Lower lobe of right lung (tissue), 2 donors: ENCODE measurements at places on chromosomes 6 and 20. TPM values are rescaled to one million over a fixed set of nuclear protein-coding genes. Genes with fewer than 3 reads are reported as not detected.

CLDN20 gene
- total RNA-seq, result not detected

FILIP1 gene
- total RNA-seq, result 17.4 TPM

RSPH4A gene
- 5.6 TPM for total RNA-seq

PCSK2 gene
- 38.8 TPM for total RNA-seq

IRF4 gene
- total RNA-seq, result 6.0 TPM

YIPF3 gene
- total RNA-seq, result 103 TPM

PTCHD4 gene
- total RNA-seq, result 2.3 TPM

DNA sequence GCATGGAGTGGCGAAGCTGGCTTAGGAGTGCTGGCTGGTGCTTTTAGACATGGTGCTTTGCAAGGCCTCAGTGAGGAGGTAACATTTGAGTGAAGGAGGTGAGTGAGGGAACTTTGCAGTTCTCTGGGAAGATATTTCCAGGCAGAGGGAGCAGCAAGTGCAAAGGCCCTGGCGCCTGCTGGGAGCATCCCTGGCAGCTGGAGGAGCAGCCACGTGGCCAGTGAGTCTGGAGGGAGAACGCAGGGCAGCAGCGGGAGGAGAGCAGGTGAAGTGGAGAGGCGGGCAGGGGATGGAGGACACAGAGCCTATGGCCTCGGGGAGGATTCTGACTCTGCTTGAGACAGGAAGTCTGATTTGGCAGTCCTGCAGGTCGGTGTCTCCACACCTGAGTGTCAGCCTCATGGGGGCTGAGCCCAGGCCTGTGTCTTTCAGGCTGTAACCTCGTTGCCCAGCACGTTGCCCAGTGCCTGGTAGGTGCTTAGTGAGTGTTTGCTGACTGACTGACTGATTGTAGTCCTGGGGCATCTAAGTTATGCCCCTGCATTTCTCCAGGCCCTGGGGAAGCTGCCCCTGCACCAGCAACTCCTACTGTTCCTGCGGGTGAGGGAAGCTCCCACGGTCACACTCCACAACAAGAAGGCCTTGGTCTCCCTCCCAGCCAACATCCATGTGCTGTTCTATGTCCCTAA, 11.0 kb upstream of the BPIFB4 start:
- no peak overlapping the region for H3K27ac ChIP-seq
- H3K27me3 ChIP-seq, result no peaks in the 10 kb centered on the region
- DNase-seq, result no peak
- H3K4me1 ChIP-seq, result no peaks in the 10 kb centered on the region

GRCh38 chr6:72950114-72950860, 275.0 kb downstream of the KHDC1L start:
- no peaks in the 10 kb centered on the region for H3K36me3 ChIP-seq
- no peaks in the 10 kb centered on the region for H3K4me1 ChIP-seq
- no peaks in the 10 kb centered on the region for H3K27me3 ChIP-seq
- H3K4me3 ChIP-seq, result no peak overlapping the region
- DNase-seq, result no peak

DNA sequence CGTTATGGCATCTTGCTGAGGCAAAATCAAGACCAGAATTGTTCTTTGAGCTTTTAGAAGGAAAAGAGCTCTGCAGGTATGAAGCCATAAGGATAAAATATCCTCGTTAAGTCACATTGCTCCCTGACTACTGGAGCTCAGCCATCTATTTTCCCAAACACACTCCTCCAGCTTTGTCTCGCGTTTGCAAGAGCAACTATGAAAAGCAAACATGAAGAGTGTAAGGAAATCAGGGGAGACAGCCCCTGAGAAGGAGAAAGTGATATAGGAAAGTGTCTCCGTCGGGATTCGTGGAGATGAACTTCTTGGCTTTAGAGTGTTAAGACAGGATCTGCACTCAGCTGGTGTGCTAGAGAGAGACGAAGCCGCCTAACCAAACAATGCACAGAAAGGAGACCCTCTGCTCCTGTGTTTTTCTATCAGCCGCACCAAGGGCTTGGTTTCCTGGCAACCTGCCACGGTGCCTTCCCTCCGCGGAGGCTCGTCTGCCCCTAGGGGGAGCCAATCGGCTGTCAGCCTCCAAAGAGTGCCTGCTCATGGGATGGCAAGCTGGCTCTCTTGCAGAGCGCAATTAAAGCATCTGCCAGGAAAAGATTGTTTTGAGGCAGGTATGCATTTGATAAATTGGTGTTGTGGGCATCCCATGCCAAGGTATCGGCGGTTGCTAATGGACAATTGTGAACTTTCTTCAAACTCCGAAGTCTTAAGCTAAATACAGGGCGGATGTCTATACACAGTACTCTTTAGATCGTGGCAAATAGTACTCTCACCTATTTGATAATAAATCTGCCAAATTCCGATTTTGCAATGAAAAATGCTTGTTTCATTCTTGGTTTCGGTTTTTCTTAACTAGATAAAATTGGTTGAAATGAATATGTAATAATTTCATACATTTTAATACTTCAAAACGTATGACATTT, 603.2 kb downstream of the RNF144B start:
- no peak overlapping the region for H3K27ac ChIP-seq
- no peaks in the 10 kb centered on the region for H3K36me3 ChIP-seq

DNA sequence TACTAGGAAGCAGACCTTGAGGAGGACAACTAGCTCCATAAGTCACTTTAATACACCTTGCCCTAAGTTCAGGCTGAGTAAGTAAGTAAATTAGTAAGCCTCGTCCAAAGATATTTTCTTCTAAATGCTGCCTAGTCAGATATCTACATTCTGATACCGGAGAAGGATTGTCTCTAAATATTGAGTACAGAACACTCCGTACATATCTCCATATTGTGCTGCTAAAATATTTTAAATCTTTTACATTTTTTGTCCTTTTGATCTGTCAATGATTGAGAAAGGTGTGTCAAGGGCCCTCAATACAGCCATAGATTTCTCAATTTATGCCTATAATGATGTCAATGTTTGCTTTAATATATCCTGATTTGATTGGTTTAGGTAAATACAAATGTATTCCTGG, 3.2 kb downstream of the WFDC8 start:
- no peaks in the 10 kb centered on the region for H3K36me3 ChIP-seq
- H3K27ac ChIP-seq, result peak overlapping the region; percentile 27
- DNase-seq, result no peak
- no peak overlapping the region for H3K4me3 ChIP-seq
- H3K27me3 ChIP-seq, result no peaks in the 10 kb centered on the region

DNA sequence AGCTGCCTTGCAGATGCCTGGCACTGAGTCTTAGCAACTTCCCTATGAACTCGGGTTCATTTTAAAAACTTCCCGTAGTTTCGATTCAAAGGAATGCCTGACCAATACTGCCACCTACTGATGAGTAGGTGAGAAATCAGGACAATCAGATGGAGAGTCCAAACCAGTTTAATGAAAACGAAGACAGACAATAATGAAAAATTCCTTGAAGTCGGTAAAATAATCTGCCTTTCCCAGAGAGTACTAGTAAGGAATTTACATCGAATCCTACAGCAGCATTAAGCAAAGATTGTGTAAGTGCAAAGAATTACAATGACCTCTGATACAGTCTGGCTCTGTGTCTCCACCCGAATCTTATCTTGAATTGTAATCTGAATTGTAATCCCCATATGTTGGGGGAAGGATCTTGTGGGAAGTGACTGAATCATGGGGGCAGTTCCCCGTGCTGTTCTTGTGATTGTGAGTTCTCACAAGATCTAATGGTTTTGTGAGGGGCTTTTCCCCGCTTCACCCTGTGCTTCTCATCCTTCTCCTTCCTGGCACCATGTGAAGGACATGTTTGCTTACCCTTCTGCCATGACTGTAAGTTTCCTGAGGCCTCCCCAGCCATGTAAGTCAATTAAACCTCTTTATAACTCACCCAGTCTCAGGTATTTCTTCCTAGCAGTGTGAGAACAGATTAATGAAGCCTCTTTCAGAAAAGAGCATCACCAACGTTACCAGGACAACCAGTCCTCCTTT, 134.4 kb downstream of the ARHGAP18 start:
- H3K4me1 ChIP-seq, result no peaks in the 10 kb centered on the region
- DNase-seq, result no peak
- H3K36me3 ChIP-seq, result peaks cover 20% of the 10 kb centered on the region
- H3K27ac ChIP-seq, result no peak overlapping the region

DNA sequence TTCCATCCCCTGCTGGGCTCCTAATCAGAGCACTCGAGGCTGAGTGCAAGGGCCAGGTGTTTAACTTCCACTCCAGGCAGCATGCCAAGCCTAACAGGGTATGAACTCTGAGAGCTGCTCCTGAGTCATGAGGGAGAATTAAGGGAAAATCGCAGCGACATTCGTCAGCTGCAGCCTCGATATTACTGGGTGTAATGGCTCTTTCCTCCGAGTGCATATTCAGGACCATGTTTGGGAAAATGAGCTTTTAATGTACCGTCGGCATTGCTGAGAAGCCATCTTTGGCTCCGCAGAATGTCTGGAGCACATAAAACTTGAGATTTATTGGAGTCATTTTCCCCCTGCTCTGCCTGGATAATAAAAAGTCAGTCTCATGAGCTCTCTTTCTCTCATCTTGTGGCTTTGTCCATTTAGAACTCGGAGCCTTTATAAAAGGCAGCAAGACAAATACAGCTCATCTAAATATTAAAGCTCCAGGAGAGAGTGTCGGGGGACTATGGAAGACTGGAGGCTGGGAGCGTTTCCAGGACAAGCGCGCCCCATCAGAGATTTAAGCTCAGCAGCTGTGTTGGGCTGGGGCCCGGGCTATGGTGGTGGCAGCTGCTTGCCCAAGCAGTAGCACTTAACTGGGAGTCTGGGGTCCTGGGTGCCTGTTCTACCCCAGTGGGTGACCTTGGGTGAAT, 103.7 kb downstream of the TOX2 start:
- H3K36me3 ChIP-seq, result no peaks in the 10 kb centered on the region
- H3K4me1 ChIP-seq, result peaks cover 27% of the 10 kb centered on the region
- H3K27me3 ChIP-seq, result no peaks in the 10 kb centered on the region

- peak overlapping the region; percentile 21 for H3K27ac ChIP-seq
- H3K27me3 ChIP-seq, result no peaks in the 10 kb centered on the region
- DNase-seq, result peak; percentile 58
- no peaks in the 10 kb centered on the region for H3K36me3 ChIP-seq
Observed at GRCh38 chr6:150685860-150686259, 86.2 kb downstream of the PLEKHG1 start.

GRCh38 chr20:63319164-63320040, 26.4 kb downstream of the COL20A1 start:
- no peaks in the 10 kb centered on the region for H3K4me1 ChIP-seq
- no peaks in the 10 kb centered on the region for H3K36me3 ChIP-seq
- H3K27me3 ChIP-seq, result peaks cover 37% of the 10 kb centered on the region
- no peak for DNase-seq

- H3K27me3 ChIP-seq, result no peaks in the 10 kb centered on the region
- no peak for DNase-seq
- H3K4me3 ChIP-seq, result no peak overlapping the region
- H3K27ac ChIP-seq, result no peak overlapping the region
Observed at GRCh38 chr6:9370480-9370879, 935.1 kb upstream of the SLC35B3 start.

DNA sequence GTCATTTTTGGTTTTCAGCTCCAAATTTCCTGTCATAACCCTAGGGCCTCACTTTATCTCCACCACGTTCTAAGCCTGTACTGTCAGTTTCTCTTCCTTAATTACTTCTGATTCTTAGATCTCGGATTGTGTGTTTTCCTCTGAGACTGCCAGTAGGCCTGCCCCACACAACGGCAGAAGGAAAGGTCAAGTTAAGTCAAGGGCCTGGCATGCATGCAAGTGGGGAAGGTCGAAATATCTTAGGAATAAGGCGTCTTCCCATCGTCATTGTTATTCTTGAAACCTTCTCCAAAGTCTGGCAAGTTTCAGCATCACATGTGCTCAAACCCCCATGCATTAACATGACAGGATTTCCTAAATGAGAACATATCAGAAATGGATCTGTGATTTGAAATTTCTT, 203.5 kb upstream of the TSHZ2 start:
- H3K27ac ChIP-seq, result no peak overlapping the region
- no peaks in the 10 kb centered on the region for H3K4me1 ChIP-seq
- no peak overlapping the region for H3K4me3 ChIP-seq
- no peaks in the 10 kb centered on the region for H3K36me3 ChIP-seq

- DNase-seq, result no peak
- no peaks in the 10 kb centered on the region for H3K27me3 ChIP-seq
- no peaks in the 10 kb centered on the region for H3K4me1 ChIP-seq
- no peaks in the 10 kb centered on the region for H3K36me3 ChIP-seq
- no peak overlapping the region for H3K27ac ChIP-seq
Observed at GRCh38 chr6:64630901-64631300, 995.3 kb downstream of the PHF3 start.

- no peaks in the 10 kb centered on the region for H3K27me3 ChIP-seq
- no peak for DNase-seq
- no peaks in the 10 kb centered on the region for H3K36me3 ChIP-seq
- no peak overlapping the region for H3K4me3 ChIP-seq
- H3K4me1 ChIP-seq, result no peaks in the 10 kb centered on the region
Observed at GRCh38 chr6:69894578-69895347, 28.4 kb downstream of the COL19A1 start.

- H3K27me3 ChIP-seq, result no peaks in the 10 kb centered on the region
- H3K4me3 ChIP-seq, result no peak overlapping the region
- DNase-seq, result no peak
- no peaks in the 10 kb centered on the region for H3K4me1 ChIP-seq
- H3K36me3 ChIP-seq, result no peaks in the 10 kb centered on the region
Observed at GRCh38 chr6:126628125-126628524, 288.2 kb downstream of the CENPW start.

DNA sequence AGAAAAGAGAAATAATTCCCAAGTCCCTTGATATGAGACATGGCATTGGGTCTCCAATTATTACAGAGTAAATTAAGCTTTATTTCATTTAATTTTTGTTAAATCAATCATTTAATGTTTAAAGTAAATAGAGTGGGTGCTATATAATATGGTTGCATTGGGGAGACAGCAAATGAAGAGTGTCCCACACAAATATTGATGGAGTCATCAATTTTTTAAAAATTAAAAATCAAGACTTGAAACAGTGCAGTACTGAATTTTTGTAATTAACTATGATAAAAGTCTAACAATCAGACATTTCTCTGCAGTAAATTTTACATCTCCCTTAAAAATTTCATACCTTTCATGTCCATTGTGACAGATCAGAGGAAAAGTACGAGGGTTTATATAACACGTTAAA, 193.9 kb upstream of the ID4 start:
- no peaks in the 10 kb centered on the region for H3K27me3 ChIP-seq
- H3K27ac ChIP-seq, result no peak overlapping the region
- DNase-seq, result no peak
- no peaks in the 10 kb centered on the region for H3K4me1 ChIP-seq
- H3K4me3 ChIP-seq, result no peak overlapping the region

GRCh38 chr6:104956731-104957294, at the start of gene LIN28B:
LIN28B (plus strand) TSS chr6:104957107; CDS start chr6:104957251, 144 bp downstream.
- H3K27ac ChIP-seq, result no peak within 1 kb of the TSS
- no peak within 1 kb of the TSS for H3K4me3 ChIP-seq
- H3K36me3 ChIP-seq, result no peaks in the 10 kb centered on the region
- no peak for DNase-seq
- peaks cover 83% of the 10 kb centered on the region for H3K27me3 ChIP-seq
- H3K4me1 ChIP-seq, result no peaks in the 10 kb centered on the region

- H3K27me3 ChIP-seq, result no peaks in the 10 kb centered on the region
- no peak overlapping the region for H3K4me3 ChIP-seq
- H3K27ac ChIP-seq, result no peak overlapping the region
- no peaks in the 10 kb centered on the region for H3K36me3 ChIP-seq
- DNase-seq, result no peak
- H3K4me1 ChIP-seq, result no peaks in the 10 kb centered on the region
Observed at GRCh38 chr6:80015839-80016435, 11.5 kb downstream of the TTK start.
